ENCODE measurements at places on chromosomes 2 and 18.

DNA sequence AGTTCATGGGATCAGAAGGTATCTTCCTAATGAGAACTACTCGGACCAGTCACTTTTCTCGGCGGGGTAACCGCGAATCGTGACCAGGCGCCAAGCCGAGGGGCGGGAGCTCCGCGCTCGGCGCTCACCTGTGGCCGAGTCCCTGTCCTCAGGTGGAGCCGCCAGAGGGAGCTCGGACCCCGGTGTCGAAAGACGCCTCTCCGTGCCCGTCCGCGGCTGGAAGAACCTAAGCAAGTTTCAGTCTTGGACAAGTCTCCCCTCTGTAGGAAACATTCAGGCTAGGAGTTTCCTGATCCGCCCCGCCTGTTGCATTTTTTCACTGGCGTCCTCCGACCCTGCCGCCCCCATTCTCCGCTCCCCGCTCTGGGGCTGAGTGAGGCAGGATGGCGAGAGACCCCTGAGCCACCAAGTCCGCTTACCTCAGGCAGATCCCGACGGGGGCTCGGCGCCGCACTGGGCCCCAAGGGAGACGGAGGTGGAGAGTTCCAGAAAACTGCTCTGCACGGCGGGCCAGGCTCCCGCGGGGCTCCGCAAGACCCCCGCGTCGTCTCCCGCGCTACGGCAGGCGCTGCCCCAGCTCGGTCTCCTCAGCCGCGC is 480 bp downstream of the DSEL start:
- peak; percentile 46 for DNase-seq

- no peak for DNase-seq
Observed at GRCh38 chr2:46327627-46328026, 30.4 kb downstream of the EPAS1 start.

DNA sequence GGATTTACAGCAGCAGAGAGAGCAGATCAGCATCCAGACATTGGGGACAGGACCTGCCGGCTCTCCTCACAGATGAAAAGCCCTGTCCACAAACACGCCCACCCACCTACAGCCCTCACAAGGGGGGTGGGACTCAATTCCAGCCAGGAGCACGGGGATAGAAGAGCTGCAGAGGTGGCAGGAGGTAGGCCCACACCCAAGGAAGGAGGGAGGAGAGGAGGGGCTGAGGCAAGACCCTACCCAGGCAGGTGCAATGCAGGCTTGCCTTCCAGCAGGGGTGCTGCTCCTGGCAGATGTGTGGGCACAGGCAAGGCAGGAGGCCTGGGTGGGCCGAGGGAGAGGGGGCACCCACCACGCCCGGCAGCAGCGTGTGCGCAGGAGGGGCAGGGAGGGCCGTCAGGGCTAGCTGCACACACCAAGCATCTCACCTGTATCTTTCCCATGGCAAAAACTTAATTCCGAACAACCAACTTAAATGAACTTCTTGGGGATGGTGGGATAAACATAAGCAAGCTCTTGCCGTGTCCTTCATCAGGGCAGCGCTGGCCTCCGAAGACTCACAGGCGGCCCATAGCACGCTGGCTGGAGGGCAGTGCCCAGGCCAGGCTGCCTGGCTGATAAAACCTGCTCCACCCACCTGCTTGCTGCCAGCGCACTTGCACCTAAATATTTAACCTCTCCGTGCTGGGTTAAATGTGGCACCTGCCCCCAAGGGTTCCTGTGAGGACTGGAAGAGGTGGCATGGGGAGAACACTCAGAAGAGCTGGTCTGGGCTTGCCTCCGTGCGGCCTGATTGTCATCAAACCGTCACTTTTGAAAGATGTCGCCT is 219.5 kb downstream of the HDAC4 start:
- no peak for DNase-seq

DNA sequence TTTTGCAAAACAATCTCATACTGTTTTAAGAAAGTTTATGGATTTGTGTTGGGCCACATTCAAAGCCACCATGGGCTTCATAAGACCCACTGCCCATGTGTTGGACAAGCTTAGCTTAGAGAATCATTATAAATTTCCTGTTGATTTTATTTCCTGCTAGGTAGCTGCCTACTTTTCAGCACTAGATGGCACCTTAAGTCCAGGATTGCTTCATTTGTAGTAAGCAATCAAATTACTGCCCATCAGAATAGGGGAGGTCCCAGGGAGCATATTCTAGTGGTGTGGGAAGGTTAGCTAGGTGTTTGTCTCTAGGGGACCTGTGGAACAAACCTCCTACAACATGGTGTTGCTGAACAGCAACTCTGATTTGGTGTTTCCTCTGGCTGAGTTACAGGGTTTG is 11.0 kb upstream of the DCDC2C start:
- no peak for DNase-seq

DNA sequence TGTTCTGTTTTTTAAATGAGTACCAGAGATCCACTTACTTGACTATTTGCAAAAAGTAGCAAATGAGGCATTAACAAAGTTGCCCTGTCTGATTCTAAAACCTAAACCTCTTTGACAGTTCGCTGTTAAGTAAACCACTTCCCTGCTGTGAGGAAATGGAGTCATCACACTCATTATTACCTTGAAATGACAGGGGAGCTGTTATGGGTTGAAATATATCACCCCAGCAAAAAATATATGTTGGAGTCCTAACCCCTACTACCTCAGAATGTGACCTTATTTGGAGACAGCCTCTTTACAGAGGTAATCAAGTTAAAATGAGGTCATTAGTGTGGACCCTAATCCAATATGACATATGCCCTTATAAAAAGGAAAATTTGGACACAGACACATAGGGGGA is 36.1 kb downstream of the DHRS9 start:
- no peak for DNase-seq

DNA sequence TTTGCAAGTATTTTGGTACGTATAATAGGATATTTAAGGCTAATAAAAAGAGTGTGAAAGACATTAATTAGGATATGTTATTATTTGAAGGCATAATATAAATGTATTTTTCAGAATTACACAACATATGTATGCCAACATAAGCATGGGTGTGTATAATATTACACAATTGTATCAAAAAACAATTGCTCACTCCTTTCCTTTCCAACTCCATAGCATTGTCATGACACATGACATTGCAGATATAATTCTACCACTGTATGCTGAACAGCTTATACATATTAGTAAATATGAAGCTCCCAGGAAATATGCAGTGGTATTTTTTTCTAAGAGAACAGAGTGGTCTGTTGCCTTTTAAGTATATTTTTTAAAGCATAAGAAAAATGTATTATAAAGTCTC is 593.1 kb downstream of the TMX3 start:
- no peak for DNase-seq

DNA sequence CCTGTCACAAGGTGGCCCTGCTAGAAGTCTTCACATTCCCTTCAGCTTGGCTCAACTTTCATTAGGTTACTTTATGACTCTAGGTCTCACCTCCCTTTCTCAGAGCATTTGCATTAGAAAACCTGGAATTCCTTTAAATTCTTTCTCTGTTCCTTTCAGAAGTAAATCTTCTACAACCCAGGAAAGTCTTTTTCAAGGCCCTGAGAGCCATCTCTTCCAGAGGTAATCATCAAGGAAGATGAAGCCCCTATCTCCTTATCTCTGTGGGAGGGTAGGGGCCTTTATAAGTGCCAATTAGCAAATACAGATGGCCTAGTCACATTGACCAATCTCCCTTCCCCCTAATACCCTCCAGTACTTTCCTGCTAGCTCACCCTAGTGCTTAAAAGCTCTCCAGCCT is 848.0 kb upstream of the FAM98A start:
- no peak for DNase-seq

DNA sequence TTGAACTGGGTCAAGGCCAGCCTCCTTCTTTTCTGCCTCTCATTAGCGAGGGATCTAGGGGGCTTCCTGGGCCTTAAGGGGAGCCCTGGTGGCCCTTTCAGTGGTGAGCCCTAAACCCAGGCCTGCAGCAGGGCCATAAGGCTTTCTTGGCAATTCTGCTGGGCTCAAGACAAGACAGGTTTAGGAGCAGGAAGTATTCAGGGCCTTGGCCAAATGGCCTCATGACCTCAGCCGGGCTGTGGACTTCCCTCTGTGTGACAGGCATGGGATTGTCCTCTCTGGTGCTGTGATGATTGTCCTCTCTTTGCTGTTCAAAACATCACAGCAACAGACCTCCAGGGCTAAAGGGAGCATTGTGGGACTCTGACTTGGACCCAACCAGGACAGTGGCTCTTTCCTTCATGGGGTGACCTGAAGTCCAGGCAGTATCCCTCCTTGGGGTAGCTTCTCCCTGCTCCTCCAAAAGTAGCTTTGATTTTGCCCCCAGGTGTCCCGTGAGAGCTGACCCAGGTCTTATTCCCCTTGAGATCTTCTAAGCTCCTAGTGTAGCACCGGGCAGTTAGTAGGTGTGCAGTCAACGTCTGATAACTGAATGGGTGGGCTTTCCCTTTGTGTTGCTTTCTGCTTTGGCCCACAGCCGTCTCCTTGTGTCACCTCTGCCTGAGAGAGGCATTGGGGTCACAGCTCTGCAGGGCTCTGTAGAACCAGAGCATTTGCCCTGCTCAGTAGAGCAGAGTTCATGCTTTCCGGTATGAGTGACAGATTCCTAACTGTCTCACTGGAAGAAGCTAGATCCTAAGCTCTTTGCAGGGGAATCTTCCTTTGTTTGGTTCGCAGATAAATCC is 14.7 kb downstream of the FOSL2 start:
- no peak for DNase-seq

GRCh38 chr2:212609479-212609878 is 70.9 kb upstream of the ERBB4 start:
- DNase-seq = no peak

DNA sequence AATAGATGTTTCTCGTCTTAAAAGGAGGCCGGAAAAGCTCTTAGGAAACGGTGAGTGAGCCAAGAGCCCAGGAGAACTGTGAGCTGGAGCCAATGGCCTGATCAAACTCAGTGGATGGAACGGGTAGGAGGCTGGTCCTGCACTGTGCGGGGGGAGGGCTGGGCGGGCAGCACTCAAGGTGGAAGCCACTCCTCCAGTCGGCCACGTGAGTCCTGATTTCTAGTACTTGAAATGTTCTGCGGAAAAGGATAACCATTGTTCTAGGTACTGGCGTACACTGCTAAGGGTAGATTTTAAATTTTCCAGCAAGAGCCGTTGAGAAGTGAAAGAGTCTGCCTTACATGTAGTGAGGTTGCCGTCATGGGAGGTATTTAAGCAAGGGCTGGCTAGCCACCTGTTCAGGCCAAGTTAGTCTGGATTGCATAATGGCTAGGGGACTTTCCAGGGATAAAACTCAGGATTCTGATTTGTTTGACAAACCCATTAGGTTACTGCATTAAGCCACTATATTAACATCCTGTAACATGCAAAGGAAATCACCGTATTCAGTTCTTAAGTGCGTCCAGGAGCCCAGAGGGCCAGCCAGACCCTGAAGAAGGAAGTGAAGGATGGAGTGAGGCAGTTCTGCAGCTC is 51.3 kb upstream of the ODC1 start:
- no peak for DNase-seq

GRCh38 chr2:199680482-199680881 is 170.5 kb downstream of the FTCDNL1 start:
- no peak for DNase-seq

- DNase-seq = no peak
Observed at GRCh38 chr2:74845991-74846390, 12.1 kb downstream of the HK2 start.

- DNase-seq = no peak
Observed at GRCh38 chr2:14516844-14517243, 115.7 kb upstream of the LRATD1 start.

- DNase-seq = no peak
Observed at GRCh38 chr2:178195390-178196166, 1.3 kb downstream of the OSBPL6 start.

GRCh38 chr2:10831400-10831985 is 18.9 kb upstream of the PDIA6 start:
- no peak for DNase-seq

DNA sequence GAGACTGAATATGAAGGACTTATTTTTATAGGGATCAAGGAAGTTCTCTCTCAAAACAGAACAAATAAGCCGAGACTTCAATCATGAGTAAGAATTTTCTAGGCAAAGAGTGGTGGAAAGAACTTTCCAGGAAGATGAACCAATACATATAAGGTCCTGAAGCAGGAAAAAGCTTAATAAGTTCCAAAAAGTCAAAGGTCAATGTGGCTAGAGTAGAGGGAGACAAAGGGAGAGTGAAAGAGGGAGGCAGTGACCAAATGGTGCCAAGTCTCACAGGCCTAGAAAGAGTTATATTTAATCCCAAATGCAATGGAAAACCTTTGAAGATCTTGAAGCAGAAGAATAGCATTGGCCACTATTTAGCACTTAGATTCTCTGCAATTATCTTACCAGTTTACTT is 56.0 kb downstream of the PDE11A start:
- no peak for DNase-seq

GRCh38 chr2:109150559-109150958 is 21.6 kb downstream of the SH3RF3 start:
- no peak for DNase-seq

DNA sequence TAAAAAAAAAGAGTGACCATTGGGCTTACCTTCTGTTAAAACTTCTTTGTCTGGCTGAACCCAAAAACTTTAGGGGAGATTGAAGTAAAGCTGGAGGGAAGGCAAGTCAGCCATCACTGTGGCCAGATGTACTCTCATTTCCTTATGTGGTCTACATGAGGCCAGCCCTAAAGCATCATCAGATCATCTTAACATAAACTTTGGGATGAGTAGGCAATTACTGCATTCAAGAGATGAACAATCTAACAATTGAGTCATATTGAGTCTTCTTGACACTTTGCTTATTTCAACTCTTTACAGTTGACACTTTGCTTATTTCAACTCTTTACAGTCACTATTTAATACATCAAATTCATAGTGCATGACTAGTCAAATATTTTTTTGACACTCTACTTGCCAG is 155.6 kb downstream of the QPCT start:
- DNase-seq = no peak

DNA sequence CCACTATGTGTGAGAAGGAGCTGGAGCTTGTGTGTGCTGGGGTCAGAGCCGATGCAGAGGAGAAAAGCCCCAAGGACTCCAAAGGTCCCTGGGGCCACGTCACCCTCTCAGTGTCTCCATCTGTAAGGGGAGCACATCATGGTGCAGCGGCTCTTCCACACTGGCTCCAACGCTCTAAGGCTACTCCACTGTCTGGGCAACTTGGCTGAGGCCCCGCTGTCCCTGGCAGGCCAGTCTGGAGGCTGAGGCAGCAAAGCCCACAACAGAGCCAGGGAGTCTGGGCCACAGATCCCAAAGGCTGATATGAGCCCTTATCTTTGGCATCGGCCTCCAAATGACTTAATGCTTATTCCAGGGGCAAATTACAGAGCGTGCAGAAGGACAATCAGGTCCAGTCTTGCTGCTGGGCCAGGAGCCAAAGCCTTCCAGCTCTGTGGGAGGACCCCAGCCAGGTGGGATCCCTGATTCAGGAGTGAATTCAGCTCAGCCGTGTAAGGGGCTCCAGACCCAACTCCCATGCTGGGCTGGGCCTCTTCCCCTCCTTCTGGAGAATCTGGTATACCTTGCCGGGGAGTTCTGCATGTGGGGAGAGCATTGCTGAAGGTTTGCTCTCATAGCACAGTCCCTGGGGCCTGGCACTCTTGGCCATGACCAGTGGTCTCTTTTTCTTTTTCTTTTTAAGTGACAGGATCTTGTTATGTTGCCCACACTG is 1.8 kb upstream of the DUSP2 start:
- DNase-seq = no peak
